A172 (cell line): ENCODE measurements at places on chromosomes 2 and 18. TPM values are rescaled to one million over a fixed set of nuclear protein-coding genes. Genes with fewer than 3 reads are reported as not detected.

- DNase-seq = no peak
Measured at GRCh38 chr2:231039821-231040364, 2.6 kb downstream of the C2orf72 start.

- no peak for DNase-seq
Measured at GRCh38 chr18:63224630-63225029, 94.9 kb downstream of the BCL2 start.

DNA sequence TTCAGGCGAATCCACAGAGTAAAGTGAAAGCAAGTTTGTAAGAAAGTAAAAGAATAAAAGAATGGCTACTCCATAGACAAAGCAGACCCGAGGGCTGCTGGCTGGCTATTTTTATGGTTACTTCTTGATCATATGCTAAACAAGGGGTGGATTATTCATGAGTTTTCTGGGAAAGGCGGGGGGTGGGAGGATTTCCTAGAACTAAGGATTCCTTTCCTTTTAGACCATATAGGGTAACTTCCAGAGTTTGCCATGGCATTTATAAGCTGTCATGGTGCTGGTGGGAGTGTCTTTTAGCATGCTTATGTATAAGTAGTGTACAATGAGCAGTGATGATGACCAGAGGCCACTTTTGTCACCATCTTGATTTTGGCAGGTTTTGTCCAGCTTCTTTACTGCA is 59.8 kb downstream of the SLC4A3 start:
- DNase-seq = peak; percentile 60

- peak; percentile 11 for DNase-seq
Measured at GRCh38 chr2:207993151-207993763, 32.1 kb downstream of the PLEKHM3 start.

DNA sequence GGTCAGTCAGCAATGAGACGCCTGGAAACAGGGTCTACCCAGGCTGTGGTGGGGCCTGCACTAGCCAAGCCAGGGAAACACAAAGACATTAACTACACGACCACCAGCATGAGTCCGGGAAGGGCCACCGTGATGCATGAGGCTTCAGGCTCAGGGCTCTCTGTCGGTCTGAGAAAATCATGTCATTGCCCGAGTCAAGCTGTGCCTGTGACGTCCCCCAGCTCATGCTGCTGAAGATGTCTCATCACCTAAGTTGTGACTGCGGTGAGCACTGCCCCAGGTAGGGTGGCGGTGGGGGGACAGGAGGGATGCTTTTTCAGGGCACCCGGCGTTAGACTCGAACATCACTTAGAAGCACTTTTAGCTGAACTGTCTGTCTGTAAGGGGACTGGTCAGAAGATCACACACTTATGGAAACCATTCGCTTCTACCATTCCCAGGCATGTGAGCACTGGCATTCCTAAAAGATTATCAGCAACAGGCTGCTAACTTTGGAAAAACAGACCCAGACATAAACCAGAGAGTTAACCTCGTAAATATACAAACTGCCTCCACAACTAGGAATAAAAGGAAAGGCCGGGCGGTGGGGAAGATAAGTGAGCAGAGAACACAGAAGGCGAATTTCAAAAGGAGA is 234.5 kb downstream of the HDAC4 start:
- DNase-seq = no peak

DNA sequence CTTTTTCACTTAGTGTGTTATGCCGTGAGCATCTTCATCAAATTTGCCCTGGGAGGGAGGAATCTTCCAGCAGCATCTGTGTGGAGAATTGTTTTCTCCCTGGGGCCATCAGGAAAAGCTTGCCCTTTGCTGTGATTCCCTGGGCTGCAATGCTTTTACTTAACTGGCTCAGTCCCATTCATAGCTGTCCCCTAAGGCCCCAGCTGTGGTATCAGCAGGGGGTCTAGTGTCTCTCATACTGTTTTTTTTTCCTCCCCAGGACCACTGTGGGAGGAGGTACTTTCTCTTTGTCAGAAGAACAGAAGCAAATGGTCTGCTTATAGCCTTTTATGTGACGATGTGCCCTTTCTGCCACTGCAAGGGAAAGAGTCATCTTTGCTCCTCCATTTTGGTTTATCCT is 176.8 kb upstream of the CELF4 start:
- DNase-seq = no peak

- DNase-seq = no peak
Measured at GRCh38 chr2:130252880-130253645, 54.8 kb upstream of the TUBA3E start.

DNA sequence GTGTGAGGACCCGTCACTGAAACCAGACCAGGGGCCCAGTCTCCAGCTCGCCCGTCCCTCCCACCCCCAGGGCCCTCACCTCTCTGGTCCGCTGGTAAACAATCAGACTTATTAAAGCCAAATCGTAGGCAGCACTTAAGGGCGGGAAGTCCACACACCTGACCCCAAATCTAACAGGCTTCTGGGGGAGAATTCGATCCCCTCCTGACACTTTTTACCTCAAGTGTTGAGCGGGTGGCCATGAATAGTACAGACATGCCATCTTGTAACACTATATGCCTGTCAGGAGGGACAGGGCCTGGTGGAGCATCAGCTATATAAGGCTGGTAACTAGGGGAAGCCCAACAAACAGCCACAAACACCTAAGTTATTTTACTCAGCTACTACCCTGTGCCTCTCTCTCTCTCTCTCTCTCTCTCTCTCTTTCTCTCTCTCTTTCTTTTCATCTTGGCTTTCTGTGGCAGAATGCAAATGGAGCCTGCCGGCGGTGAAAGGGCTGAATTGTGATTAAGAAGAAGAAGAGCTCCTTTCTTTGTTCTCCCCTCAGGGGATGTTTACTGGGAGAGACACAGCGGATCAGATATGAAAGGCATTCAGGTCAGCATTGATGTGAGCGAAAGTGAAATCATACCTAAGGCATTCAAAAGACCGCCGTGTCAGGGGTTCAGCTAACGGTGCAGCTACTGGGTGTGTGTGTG is 9.5 kb downstream of the ZEB2 start:
- DNase-seq = peak; percentile 66

HOXD12 gene
- not detected in 2 replicates for total RNA-seq

ALPG gene
- 0.12 TPM in 1 of 2 replicates, not detected in the other for total RNA-seq

LCT gene
- total RNA-seq = not detected in 2 replicates

POTEE gene
- total RNA-seq = not detected in 2 replicates

INO80B gene
- 5.9 and 7.9 TPM in 2 replicates for total RNA-seq

PSMG2 gene
- 139 and 142 TPM in 2 replicates for total RNA-seq

COL6A3 gene
- 2.5 and 4.8 TPM in 2 replicates for total RNA-seq
